ENCODE measurements at places on chromosomes 1 and 21.
A peak's percentile ranks its signal among the peaks of the same experiment; 100 is the strongest.

DNA sequence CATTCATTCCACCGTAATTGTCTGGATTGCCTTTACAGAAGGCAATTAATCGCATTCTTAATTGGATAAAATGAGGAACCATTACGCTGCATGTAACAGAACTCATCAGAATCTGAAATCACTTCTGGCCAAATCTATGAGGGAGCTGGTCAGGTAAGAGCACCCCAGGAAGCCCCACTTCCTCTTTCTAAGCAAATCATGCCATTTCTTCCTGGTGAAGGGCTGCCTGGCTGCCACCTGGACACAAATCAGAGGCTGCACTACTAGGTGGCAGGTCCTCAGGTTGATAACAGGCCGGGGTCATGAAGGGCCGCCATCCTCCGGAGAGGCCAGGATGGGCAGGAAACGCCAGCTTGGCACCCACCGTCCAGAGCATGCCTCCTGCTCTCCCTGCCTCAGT, 73.7 kb downstream of the CAPZB start:
- no peak for DNase-seq

- DNase-seq = no peak
Measured at GRCh38 chr1:232880354-232880753, 70.1 kb upstream of the NTPCR start.

- DNase-seq = no peak
Measured at GRCh38 chr21:45405271-45405818, 380 bp downstream of the COL18A1 start.

GRCh38 chr1:226964068-226964425, 24.0 kb downstream of the COQ8A start:
- DNase-seq = no peak

DNA sequence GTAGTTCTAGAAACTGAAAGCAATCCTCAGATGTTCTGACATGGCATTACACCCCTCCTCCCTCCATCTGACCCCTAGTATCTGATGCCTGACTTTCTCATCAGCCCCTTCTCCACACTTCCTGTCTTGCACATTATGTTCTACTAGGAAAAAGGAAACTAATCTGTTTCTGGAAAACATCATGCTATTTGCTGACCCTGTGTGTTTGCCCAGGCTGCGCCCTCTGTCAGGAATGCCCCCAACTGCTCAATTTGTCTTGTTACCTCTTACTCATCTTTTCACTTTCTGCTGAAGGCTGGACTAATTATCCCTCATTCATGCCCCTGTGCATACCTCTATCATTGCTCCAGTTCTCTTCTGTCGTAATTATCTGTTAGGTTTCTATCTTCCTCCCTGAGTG, 37.5 kb upstream of the DAB1 start:
- DNase-seq = no peak

- no peak for DNase-seq
Measured at GRCh38 chr1:160862203-160863060, at the start of gene CD244. CD244 (minus strand) TSS chr1:160862887; CDS start chr1:160862677, 210 bp downstream.

DNA sequence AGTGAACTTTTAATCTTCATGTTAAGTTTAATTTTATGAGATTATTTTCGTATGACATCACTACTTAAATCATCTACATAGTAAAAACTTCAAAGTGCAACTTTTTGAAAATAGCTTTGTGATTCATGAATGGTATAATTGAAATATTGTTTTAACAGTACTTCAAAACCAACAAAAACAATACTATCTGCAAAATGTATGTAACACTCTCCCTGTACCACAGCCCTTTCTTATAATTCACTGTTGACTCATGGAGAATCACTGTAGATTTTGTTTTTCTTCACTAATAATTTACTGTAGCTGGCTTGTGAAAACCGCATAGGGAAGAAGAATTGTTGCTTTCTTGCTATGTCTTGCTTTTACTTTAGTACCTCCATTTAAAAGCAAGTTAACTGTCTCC, 301.4 kb upstream of the ADAMTS5 start:
- no peak for DNase-seq

DNA sequence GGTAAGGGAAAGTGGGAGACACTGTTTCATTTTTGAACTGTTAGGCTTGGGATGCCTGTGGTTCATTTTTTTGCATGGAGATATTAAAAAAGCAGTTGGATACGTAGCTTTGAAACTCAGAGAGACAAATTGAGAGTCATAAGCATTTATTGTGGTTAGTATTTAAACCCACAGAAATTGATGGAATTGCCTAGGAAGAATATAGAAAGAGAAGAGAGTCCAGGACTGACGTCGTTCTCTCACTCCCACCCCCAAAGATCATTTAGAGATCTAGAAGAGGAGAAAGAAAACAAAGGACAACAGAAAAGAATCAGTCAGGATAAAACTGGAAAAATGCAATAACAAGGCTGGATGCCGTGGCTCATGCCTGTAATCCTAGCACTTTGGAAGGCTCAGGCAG, 73.2 kb upstream of the BMP8A start:
- DNase-seq = no peak

DNA sequence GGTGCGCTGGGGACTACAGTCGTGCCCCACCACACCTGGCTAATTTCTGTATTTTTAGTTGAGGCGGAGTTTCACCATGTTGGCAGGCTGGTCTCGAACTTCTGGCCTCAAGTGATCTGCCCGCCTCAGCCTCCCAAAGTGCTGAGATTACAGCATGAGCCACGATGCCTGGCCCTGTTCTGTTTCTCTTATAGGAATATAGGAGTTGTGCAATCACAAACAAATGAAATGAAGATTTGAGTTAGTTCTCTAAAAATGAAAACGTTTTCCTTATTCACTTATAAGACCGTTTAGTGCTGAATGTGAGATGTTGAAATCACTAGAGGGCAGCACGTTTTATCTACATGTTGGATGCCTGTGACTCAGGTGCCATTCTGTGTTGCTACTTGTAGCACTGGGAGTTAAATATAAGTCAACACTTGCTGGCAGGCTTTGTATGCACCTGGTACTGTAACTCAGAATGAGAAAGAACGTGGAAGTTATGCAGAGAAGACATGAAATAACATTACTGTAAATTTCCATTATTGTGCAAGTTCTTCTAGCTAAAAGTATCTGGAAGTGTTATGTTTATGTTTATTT, 45.8 kb downstream of the MIGA1 start:
- no peak for DNase-seq

DNA sequence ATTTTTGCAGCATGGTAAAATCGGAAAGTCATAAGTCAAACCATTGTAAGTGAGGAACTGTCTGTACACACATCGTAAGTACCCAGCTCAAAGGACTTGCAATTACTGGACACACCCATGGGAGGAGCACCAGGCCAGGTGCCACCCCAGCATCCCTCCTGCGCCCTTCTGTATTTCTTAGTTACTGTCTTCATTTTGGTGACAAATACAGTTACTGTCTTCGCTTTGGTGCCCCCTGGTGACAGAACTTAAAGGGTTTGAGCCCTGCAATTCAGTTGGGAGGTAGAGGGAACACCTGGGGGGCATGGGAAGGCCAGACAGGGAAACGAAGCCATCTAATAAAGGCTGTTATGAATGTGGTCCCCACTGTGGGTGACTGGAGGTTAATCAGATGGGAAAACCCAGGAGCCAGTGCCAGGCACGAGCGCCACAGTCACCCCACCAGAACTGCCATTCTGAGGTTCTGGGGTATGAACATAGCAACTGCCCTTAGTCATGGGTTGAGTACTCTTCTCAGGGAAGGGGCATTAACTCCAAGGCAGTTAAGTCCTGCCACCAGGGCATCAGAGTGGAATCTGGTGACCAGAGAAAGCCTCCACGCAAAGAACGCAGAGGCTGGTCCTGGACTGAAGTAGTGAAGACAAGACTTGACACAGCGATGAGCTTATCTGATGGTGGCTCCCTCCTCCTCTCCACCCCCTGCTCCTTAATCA, 612.9 kb downstream of the PTPRU start:
- peak; percentile 10 for DNase-seq

- DNase-seq = no peak
Measured at GRCh38 chr21:31710586-31710985, 21.3 kb downstream of the SCAF4 start.

DNA sequence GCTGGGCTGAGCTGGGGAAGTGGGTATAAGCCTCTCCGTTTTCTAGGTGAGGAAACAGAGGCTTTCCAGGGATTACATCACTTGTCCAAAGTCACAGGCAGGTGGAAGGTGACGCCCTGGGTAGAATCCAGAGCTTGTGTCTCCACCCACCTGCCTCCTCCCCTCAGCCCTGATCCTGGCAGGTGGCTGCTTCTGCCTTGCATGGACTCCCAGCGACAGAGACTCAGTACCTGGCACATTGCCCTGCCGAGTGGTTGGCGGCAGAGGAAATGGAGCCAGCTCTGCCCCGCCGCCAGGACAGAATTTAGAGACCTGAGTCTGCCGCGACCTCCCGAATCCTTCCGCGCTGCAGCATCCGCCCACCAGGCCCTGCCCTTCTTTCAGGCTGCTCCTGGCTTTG, 2.1 kb downstream of the PLA2G2E start:
- no peak for DNase-seq

Measured in central memory CD4-positive, alpha-beta T cell (primary cell).